ENCODE measurements at places on chromosomes 12 and 14. TPM values are rescaled to one million over a fixed set of nuclear protein-coding genes. Genes with fewer than 3 reads are reported as not detected.

DNA sequence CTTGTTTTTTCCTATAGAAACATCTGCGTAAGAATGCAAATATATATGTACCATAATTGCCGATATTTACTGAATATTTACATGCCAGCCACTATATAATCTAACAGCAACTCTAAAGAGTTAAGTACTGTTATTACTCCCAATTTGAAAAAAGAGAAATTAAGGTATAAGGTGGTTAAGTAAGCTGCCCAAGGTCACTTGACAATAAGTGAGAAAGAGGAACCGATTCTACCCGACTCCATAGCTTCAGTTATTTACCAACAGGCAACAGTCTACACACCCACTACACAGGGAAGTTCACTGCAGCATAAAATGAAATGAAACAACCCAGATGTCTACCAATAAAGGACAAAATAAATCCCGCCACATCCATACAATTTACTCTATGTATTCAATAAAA, 1.1 kb downstream of the MIS18BP1 start:
- no peak for DNase-seq

Gene KLC1
- total RNA-seq = 285 TPM

DNA sequence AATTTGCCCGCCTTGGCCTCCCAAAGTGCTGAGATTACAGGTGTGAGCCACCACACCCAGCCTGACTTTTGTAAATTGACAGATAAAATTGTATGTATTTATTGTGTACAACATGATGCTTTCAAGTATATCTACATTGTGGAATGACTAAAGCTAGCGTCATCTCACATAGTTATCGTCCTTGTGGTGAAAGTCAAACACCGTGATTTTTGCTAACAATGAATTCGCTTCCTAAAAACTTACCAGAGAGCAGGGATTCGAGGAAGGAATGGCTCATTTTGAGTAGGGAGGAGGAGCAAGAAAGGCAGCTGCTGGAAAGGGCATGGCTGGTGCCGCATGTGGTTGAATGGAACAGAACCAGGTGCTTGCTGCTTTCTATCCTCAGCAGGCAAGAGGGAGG, 85.4 kb downstream of the LGMN start:
- no peak for DNase-seq

GRCh38 chr14:77243853-77244252, 27.2 kb downstream of the NGB start:
- no peak for DNase-seq
